ENCODE measurements at places on chromosomes 16 and 17. TPM values are rescaled to one million over a fixed set of nuclear protein-coding genes. Genes with fewer than 3 reads are reported as not detected.

The IRX6 gene
- not detected for total RNA-seq

The RNF222 gene
- total RNA-seq, result not detected

The SLC13A2 gene
- 0.06 TPM for total RNA-seq

The GPR142 gene
- 0.31 TPM for total RNA-seq

The SPATA32 gene
- total RNA-seq, result not detected

The KRTAP17-1 gene
- not detected for total RNA-seq

GRCh38 chr17:51512220-51512907 is 252.0 kb downstream of the UTP18 start:
- no peak overlapping the region for H3K4me3 ChIP-seq
- H3K27me3 ChIP-seq, result no peaks in the 10 kb centered on the region
- no peaks in the 10 kb centered on the region for H3K36me3 ChIP-seq

- no peaks in the 10 kb centered on the region for H3K36me3 ChIP-seq
- no peak overlapping the region for H3K27ac ChIP-seq
- DNase-seq, result no peak
- H3K27me3 ChIP-seq, result no peaks in the 10 kb centered on the region
- no peak overlapping the region for H3K4me3 ChIP-seq
- H3K4me1 ChIP-seq, result no peaks in the 10 kb centered on the region
These were observed 8.5 kb downstream of the REXO5 start for GRCh38 chr16:20814784-20815183.

- no peaks in the 10 kb centered on the region for H3K27me3 ChIP-seq
- no peak for DNase-seq
These were observed 7.1 kb downstream of the GIT1 start for GRCh38 chr17:29582254-29582765.

DNA sequence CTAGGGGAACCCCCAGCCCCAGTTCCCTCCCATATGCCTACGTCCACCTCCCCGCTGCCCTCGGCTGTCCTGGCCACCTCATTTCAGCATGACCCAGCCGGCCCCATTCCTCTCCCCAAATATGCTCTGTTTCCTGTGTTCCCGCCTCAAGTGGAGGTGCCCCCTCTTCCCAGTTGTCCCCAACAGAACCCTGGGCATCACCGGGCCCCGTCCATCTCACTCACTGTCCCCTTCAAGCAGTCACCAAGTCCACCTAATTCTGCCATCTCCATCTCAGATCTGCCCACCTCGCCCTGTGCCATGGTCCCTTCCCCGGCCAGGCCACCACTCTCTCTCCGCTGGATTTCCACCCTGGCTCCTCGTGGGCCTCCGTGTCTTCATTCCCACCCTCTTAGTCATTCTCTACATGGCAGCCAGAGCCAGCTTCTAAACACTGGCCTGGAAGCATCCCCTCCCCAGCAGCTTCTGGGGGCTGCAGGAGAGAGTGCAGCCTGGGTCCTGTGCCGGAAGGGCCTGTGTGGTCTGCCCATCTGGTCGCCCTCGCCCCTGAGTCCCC is 12.8 kb downstream of the CDK3 start:
- no peak overlapping the region for H3K27ac ChIP-seq
- no peaks in the 10 kb centered on the region for H3K4me1 ChIP-seq
- H3K36me3 ChIP-seq, result no peaks in the 10 kb centered on the region
- no peak for DNase-seq

DNA sequence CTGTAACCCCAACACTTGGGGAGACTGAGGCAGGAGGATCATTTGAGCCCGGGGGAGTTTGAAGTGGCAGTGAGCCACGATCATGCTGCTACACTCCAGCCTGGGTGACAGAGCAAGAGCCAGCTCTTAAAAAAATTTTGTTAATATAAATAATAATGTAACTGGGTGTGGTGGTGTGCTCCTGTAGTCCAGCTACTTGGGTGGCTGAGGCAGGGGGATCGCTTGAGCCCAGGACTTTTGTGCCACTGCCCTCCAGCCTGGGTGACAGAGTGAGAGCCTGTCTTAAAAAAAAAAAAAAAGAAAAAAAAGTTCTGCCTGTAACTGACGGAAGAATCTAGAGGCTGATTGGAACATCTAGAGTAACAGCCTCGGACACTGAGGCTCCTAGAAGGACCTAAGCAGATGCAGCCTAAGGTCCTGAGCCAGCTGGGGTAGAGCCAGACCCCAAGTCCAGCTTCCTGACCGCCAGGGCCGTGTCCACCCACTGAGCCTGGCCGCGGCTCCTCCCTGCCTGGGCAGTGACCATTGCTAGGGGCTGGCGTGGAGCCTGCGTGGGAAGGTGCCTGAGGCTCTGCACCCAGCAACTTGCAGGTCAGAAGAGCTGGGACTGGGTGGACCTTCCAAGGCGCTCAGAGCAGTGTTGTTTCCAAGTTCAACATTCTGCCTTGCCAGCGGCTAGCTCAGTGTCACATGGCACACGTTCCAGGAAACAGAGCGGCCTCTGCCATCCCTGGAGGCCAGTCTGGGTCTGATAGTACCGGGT is 209.4 kb upstream of the CIBAR2 start:
- H3K4me1 ChIP-seq, result peaks cover 45% of the 10 kb centered on the region
- H3K4me3 ChIP-seq, result no peak overlapping the region
- peak overlapping the region; percentile 62 for H3K27ac ChIP-seq
- H3K27me3 ChIP-seq, result no peaks in the 10 kb centered on the region
- DNase-seq, result peak; percentile 86
- no peaks in the 10 kb centered on the region for H3K36me3 ChIP-seq

- no peak overlapping the region for H3K27ac ChIP-seq
- no peak for DNase-seq
- H3K36me3 ChIP-seq, result no peaks in the 10 kb centered on the region
- H3K4me3 ChIP-seq, result no peak overlapping the region
- H3K27me3 ChIP-seq, result no peaks in the 10 kb centered on the region
These were observed 2.0 kb upstream of the ABCC3 start for GRCh38 chr17:50632637-50633036.

GRCh38 chr17:81726004-81726403 is 13.9 kb downstream of the SLC25A10 start:
- H3K4me3 ChIP-seq, result no peak overlapping the region
- DNase-seq, result peak; percentile 69
- no peak overlapping the region for H3K27ac ChIP-seq
- no peaks in the 10 kb centered on the region for H3K27me3 ChIP-seq
- H3K4me1 ChIP-seq, result peaks cover 21% of the 10 kb centered on the region
- H3K36me3 ChIP-seq, result no peaks in the 10 kb centered on the region

- no peak overlapping the region for H3K4me3 ChIP-seq
- H3K27ac ChIP-seq, result no peak overlapping the region
- H3K36me3 ChIP-seq, result no peaks in the 10 kb centered on the region
- no peaks in the 10 kb centered on the region for H3K4me1 ChIP-seq
These were observed 74.1 kb upstream of the NKD1 start for GRCh38 chr16:50474138-50474537.

DNA sequence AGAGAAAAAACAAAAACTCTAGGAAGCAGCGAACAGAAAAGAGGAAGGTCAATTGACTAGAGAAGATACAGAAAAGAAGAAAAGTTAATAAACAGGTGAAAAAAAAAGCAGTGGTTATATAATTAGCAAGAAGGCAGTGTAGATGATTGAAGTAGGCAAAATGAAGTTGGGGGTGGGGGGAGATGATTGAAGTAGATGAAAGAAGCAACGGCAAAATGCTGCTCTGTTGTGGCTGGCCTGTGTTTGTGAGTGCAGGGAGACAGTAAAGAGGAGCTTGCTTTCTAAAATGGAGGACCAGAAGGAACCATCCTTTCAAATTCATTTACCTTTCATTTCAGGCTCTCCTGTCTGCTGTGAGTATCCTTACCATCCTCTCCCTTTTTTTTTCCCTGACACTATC is 3.6 kb downstream of the EVI2B start:
- H3K4me3 ChIP-seq, result no peak overlapping the region
- H3K27ac ChIP-seq, result no peak overlapping the region
- no peaks in the 10 kb centered on the region for H3K36me3 ChIP-seq
- DNase-seq, result no peak

DNA sequence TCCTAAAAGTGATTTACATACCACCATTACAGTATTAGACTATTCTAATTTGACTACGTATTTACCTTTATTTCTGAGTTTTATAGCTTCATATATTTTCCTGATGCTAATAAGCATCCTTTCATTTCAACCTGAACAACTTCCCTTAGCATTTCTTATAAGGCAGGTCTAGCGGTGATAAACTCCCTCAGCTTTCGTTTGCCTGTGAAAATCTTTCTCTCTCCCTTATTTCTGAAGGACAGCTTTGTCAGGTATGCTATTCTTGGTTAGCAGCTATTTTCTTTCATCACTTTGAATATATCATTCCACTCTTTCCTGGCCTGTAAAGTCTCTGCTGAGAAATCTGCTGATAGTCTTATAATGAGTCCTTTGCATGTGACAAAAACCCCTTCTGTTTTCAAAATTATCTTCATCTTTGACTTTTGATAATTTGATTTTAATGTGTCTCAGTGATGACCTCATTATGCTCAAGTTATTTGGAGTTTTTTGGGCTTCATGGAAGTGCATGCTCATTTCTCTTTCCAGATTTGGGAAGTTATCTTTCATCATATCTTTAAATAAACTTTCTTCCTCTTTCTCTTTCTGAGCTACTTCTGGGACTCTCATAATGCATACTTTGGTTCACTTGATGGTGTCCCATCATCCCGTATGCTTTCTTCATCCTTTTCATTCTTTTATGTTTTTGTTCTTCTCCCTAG is 285.4 kb upstream of the PMFBP1 start:
- H3K4me1 ChIP-seq, result no peaks in the 10 kb centered on the region
- no peak overlapping the region for H3K4me3 ChIP-seq
- H3K27ac ChIP-seq, result no peak overlapping the region
- H3K36me3 ChIP-seq, result no peaks in the 10 kb centered on the region
- H3K27me3 ChIP-seq, result no peaks in the 10 kb centered on the region

DNA sequence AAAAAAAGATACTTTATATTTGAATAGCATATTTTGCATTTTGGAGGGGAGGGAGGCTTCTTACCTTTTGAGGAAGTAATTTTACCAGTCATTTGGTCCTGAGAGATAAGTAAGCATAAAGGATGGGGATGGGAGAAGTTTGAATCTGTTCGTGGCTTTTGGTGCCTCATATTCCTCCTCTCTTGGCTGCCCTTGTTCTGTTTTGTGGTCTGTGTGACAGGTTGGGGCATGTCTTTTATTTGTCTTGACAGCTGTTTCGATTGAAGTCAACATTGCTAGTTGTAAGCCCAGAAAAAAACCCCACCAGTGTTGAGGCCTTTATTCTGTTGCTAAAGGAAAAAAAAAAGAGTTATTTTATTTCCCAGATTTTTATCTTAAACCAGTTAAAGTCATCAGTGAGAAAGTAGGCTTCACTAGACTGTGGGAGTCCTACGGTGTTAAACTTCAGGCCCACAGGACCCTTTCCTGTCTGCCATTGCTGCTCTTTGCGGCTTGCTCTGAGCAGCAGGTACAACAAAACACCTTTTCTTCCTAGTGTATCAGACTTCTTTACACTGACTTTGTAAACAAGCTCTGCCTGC is 11.4 kb downstream of the SLC7A6 start:
- peaks cover 6% of the 10 kb centered on the region for H3K4me1 ChIP-seq
- no peak overlapping the region for H3K27ac ChIP-seq
- H3K36me3 ChIP-seq, result no peaks in the 10 kb centered on the region
- no peak overlapping the region for H3K4me3 ChIP-seq
- no peaks in the 10 kb centered on the region for H3K27me3 ChIP-seq

- no peak overlapping the region for H3K27ac ChIP-seq
- no peaks in the 10 kb centered on the region for H3K27me3 ChIP-seq
- H3K36me3 ChIP-seq, result no peaks in the 10 kb centered on the region
- DNase-seq, result no peak
- no peaks in the 10 kb centered on the region for H3K4me1 ChIP-seq
- no peak overlapping the region for H3K4me3 ChIP-seq
These were observed 330.0 kb upstream of the DYNLRB2 start for GRCh38 chr16:80210787-80211186.

DNA sequence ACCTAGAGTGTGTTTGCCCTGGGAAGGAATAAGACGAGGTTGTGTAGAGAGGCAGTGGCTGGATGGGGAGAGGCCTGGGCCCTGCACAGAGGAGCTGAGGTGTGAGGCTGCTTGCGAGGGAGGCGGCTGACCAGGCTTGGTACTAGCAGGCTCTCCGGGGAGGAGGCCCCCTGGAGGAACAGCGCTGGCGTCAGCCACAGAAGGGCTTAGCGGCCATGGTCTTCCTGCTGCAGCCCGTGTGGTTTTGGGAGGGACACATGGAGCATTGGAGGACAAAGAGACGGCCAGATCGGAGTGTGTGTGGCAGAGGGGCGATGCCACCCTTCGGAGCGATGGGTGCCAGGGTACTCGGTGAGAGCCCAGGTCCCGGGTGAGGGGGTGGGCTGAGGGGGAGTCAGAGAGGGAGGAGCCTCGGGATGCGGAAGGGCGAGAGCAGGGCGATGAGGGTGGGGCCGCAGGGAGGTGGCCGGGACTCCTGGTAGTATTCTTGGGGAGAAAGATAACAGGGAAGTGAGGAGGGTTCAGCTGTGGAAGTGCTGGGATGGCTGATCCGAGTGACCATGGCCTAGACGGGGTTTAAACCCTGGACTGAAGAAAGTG is 8.3 kb downstream of the BANP start:
- no peak for DNase-seq
- no peaks in the 10 kb centered on the region for H3K36me3 ChIP-seq
- no peaks in the 10 kb centered on the region for H3K27me3 ChIP-seq
- H3K4me3 ChIP-seq, result no peak overlapping the region
- H3K27ac ChIP-seq, result no peak overlapping the region

- no peaks in the 10 kb centered on the region for H3K36me3 ChIP-seq
- no peak overlapping the region for H3K27ac ChIP-seq
- H3K4me1 ChIP-seq, result no peaks in the 10 kb centered on the region
- peak; percentile 62 for DNase-seq
- H3K27me3 ChIP-seq, result no peaks in the 10 kb centered on the region
These were observed 51.8 kb upstream of the IL34 start for GRCh38 chr16:70594569-70594968.

DNA sequence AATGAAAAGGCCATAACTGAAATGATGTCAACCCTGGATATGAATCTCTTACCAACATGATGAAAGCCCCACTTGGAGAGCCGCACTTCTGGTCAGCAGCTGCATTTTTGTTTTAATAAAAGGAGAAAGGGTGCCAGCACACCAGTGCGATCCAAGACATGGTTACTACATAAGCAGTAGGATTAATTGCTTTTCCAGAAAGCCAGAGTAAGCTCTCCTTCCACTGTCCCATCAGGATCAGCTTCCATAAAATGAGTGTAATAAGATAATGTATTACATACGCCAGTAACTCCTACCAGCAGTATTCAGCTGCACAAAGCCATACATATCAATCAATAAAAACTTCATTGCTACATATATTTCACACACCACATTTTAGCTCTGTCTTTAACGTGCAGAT is 26.3 kb upstream of the NACA2 start:
- H3K27ac ChIP-seq, result no peak overlapping the region
- H3K27me3 ChIP-seq, result no peaks in the 10 kb centered on the region
- H3K4me1 ChIP-seq, result no peaks in the 10 kb centered on the region
- DNase-seq, result no peak
- no peak overlapping the region for H3K4me3 ChIP-seq

DNA sequence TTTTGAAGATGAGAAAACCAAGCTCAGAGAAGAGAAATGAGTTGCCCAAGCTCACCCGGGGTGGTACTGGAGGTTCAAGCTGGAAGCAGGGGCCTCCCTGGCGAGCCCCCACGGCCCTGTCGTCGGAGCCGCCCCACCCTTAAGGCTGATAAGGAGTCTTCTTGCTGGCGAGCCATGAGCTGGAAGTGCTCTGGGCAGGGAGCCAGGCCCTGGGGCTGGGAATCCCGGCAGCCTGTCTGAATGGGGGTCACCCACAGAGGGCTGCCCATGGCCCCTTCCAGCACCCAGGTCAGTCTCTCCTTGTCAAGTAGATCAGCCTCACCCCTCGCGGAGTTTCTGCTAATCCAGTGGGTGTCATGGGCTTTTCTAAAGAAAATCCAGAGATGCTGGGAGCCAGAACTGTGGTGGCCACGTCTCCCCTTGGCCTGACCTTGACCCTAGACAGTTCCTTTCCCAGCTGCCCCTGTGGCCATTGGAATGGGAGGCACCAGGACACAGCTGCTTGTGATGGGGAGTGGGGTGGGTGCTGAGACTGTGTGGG is 1.2 kb upstream of the P2RX1 start:
- peaks cover 3% of the 10 kb centered on the region for H3K4me1 ChIP-seq
- H3K4me3 ChIP-seq, result no peak overlapping the region
- no peak overlapping the region for H3K27ac ChIP-seq
- DNase-seq, result no peak
- H3K27me3 ChIP-seq, result no peaks in the 10 kb centered on the region
